BJ (cell line): ENCODE measurements at places on chromosomes 13 and 19. TPM values are rescaled to one million over a fixed set of nuclear protein-coding genes. Genes with fewer than 3 reads are reported as not detected.

DNA sequence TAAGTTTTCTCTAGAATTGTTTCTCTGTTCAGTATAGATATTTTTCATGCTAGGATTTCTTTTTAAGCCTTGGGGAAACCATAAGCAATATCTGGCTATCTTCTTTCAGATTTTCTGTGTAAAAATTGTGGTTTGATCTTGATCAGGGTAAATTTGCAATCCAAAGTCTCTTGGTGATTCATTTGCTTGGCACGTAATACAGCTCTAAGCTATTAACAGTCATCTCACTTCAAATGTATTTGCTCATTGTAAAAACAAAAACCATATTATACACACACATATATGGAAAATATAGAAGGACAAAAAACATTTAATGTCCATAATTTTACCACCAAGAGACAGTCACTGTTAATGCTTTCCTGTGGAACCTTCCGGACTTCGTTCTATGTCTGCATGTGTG lies 191.0 kb downstream of the SHISA2 start:
- no peak for DNase-seq

- DNase-seq: no peak
Observed at GRCh38 chr13:111906306-111906705, 160.6 kb upstream of the SOX1 start.

DNA sequence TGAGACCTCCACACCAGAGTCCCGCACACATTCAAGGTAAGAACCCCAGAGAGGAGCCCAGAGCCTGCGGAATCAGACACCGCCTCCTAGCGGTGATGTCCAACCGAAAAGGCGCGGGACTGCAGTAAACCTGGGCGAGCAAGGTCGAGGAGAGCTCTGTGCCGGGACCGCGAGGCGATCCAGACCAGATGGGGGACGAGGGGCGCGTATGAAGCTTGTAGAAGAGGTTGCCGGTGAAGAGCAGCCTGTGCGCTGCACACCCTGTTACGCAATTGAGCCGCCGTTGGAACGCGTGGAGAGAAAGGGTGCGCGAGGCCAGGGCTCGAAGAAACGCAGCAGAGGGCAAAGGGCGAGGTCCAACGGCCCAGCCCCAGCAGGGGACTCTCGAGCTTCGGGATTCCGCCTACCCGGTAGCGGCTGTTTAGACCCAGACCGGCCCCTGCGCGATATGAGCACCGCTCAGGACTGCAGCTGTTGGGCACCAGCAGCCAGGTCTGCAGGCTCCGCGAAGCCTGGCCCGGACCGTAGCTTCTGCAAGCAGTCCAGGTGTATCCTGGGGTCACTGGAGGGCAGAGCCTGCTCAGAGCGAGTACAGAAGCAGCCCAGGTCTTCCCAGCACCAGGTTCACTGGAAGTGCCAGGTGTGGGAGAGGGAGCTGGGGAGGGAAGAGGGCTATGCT lies 65.9 kb upstream of the ZNF599 start:
- DNase-seq: no peak

DNA sequence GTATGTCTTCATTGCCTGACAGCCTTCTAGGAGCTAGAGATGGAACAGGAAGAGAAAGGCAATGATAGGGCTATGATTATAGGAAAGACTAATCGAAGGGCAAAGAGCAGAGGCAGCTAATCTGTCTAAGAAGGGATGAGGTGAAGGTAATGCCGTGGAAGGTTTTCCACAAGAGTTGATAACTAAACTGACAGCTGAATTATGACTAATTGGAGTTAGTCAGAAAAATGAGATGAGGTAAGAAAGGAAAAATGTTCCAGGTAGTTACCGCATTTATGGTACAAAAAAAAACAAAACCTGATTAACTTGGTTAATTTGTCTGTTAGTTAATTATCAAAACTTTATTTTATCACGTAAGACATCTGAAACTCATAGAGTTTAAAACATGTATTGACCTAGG lies 260.3 kb downstream of the SLITRK6 start:
- DNase-seq: no peak

DNA sequence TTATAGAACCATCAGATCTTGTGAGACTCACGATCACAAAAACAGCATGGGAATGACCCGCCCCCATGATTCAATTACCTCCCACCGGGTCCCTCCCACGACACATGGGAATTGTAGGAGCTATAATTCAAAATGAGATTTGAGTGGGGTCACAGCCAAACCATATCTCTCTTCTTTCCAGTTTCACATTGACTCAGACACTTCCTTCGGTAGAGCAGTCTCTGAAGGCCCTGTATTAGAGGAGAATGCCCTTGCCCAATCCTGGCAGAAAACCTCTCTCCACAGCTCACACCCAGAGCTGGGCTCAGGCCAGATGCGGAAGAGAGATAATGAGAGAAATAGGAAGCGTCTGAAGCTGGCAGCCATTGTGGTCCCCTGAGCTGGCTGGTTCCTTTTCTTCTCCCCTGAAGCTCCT lies 72.4 kb upstream of the CLDN10 start:
- no peak for DNase-seq

- DNase-seq: no peak
Observed at GRCh38 chr19:50662651-50663481, 13.6 kb downstream of the C19orf81 start.

- peak; percentile 75 for DNase-seq
Observed at GRCh38 chr19:13850910-13851733, 25.8 kb upstream of the NANOS3 start.

DNA sequence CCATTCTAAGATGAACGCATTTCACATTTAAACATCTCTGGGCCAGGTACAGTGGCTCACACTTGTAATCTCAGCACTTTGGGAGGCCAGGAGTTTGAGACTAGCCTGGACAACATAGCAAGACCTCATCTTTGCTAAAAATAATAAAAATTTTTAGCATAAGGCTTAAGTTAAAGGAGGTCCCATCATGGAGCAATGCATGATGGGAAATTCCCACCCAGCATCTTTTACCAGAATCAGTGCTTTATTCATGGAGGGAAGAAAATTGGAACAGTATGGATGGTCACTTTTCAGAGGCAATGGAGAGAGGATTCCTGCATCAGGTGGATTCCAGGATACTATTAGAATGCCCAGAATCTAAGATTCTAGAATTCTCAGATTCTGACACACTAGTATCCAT lies 3.8 kb upstream of the KLK8 start:
- DNase-seq: no peak

DNA sequence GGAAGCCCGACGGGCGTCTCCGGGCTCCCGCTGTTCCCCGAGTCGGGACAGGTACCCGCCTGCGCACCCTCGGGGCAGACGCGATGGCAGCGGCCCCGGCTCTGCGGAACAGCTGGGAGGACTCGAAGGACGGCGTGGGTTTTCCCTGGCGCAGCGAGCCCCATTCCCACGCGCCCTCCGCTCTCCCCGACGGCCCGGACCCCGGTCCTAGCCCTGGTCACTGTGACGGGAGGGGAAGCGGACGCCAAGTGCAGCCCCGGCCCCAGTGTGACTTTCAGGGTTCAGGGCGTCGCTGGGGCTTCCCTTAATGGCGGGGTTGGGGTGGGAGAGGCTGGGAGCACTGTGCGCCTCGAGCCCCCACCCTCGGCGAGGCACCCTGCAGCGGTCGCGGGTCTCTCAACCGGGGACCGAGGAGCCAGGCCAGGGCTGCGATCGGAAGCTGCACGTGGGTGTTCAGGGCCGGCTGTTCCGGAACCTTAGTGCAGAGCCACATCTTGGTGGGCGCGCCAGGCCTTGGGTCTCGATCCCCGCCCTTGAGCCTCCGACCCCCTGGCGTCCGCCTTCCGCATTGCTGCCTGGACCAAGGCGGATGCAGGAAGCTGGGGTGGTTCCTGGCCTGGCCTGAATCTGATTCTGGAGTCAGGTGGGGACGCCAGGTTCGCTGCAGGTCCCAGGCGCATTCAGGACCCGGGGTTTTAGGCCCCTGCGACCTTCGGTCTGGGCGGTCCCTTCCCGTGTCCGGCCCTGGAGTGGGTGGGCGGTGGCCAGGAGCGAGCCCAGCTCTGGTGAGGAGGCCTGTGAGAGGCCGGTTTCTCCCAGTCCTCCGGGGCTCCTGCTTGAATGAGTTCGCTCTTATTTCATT lies 3.5 kb downstream of the LGALS7B start:
- no peak for DNase-seq

- no peak for DNase-seq
Observed at GRCh38 chr13:113934576-113934975, 39.3 kb downstream of the C13orf46 start.

DNA sequence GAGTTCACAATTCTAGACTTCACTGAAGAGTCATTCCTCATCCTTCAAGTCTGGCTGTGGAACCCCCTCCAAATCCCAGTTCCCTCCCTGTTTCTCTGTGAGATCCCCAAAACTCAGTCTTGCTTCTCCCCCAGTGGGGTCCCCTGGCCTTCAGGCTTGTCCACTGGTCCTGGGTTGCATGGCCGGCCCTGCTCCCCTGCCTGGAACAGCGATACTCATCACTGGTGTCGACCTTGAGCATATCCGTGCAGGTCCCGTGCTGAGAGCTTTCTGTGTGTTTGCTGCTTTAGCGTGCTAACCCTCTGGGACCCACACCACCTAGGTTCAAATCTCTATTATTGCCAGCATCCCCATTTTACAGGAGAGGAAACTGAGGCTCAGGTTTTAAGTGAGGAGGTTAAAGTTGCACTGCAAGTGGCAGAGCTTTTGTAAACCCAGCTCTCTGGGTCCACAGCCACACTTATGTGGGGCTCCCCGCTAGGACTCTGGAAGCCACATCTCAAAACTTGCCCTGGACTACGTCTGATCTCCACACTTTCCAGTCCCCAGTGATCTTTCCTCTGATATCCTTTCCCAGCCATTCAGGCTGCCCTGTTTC lies 15.5 kb downstream of the LIPE start:
- no peak for DNase-seq

- no peak for DNase-seq
Observed at GRCh38 chr13:91358387-91358782, 10.9 kb downstream of the MIR17HG start.

GRCh38 chr13:32989290-32989667 lies 26.9 kb upstream of the KL start:
- DNase-seq: no peak

GRCh38 chr19:19185853-19186740 lies 5.9 kb downstream of the BORCS8 start:
- DNase-seq: no peak

DNA sequence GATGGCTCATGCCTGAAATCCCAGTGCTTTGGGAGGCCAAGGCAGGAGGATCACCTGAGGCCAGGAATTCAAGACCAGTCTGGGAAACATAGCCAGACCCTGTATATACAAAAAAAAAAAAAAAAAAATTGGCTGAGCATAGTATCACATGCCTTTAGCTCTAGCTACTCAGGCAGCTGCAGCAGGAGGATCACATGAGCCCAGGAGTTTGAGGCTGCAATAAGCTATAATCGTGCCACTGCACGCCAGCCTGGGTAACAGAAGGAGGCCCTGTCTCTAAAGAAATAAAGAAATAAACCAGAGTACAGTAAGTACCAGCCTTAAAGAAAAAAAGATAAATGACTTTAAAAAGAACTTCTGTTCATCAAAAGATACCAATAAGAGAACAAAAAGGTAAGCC lies 52.9 kb downstream of the FAM124A start:
- DNase-seq: no peak

DNA sequence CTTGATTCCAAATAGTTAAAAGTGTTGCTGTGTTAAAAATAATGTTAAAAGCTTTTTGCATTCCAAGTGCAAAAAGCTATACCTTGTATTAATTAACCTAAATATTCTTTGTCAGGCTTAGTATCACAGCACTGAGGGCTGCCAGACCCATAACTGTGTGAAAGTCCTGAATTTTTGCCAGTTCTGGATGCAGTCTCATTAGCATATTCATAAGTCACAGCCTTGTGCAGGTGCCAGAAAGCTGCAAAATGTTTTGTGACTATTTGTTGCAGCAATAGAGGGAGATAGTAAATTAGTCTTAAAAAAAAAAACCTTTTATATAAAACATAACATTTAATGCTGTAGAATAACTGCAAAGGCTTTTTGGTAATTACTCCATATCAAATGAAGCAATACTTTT lies 56.6 kb downstream of the SLITRK1 start:
- no peak for DNase-seq

PDX1 gene
- polyA plus RNA-seq: not detected in 2 replicates

CASP14 gene
- polyA plus RNA-seq: not detected in 2 replicates

INAFM1 gene
- polyA plus RNA-seq: 2.2 and 2.9 TPM in 2 replicates

SPRY2 gene
- 21.0 and 21.6 TPM in 2 replicates for polyA plus RNA-seq

IGFL1 gene
- polyA plus RNA-seq: not detected in 2 replicates

C1QTNF9 gene
- polyA plus RNA-seq: not detected in 2 replicates

EBI3 gene
- polyA plus RNA-seq: 1.2 TPM in 2 replicates
